Upper lobe of right lung (tissue), 1 donor: ENCODE measurements at places on chromosomes 1 and 21.

DNA sequence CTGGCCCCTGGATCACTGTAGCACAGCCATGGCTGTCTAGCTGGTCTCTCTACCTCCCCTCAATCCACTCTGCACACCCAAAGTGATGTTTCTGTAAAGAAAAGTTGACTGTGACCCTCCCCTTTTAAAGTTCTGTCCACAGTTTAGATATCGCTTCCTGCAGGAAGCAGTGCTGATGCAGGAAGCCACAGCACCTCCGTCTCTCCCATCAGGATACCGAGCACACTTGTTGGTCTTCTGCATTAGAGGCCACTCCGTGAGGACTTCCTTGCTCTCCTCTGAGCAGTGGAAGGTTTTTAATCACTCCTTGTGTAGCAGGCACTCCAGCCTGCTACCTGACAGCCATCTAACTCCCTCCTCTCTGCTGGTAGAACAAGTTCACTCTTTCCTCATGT, 69.5 kb downstream of the GADD45A start:
- peaks cover 24% of the 10 kb centered on the region for H3K4me1 ChIP-seq
- H3K4me3 ChIP-seq: no peak overlapping the region
- no peak overlapping the region for H3K27ac ChIP-seq
- H3K36me3 ChIP-seq: no peaks in the 10 kb centered on the region

- H3K27ac ChIP-seq: no peak overlapping the region
- H3K4me3 ChIP-seq: no peak overlapping the region
- no peak for DNase-seq
- H3K36me3 ChIP-seq: no peaks in the 10 kb centered on the region
- no peaks in the 10 kb centered on the region for H3K4me1 ChIP-seq
These were observed 27.3 kb upstream of the PAX7 start for GRCh38 chr1:18603212-18603852.

- no peaks in the 10 kb centered on the region for H3K4me1 ChIP-seq
- H3K27ac ChIP-seq: no peak overlapping the region
- no peaks in the 10 kb centered on the region for H3K27me3 ChIP-seq
These were observed 152.9 kb downstream of the ATP6V1G3 start for GRCh38 chr1:198387587-198387986.

DNA sequence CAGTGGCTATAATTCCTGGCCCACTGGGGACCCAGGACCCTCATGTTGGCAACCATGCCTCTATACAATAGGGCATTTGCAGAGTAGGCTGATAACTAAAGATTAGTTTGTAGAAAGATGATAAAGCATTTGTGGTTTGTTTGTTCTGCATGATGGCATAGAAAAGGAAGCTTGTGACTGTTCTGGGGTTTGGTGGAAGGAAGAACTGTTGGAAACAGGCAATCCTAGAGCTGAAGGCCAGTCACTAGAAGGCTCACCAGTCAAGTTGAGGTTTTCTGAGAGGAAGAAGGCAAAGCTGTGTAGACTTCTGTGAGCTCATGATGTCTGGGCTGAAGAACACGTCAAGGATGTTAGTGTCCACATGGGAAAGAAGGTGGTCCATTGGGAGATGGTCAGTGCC, 140.3 kb upstream of the VANGL1 start:
- no peak for DNase-seq
- H3K36me3 ChIP-seq: no peaks in the 10 kb centered on the region
- no peaks in the 10 kb centered on the region for H3K27me3 ChIP-seq
- no peaks in the 10 kb centered on the region for H3K4me1 ChIP-seq

DNA sequence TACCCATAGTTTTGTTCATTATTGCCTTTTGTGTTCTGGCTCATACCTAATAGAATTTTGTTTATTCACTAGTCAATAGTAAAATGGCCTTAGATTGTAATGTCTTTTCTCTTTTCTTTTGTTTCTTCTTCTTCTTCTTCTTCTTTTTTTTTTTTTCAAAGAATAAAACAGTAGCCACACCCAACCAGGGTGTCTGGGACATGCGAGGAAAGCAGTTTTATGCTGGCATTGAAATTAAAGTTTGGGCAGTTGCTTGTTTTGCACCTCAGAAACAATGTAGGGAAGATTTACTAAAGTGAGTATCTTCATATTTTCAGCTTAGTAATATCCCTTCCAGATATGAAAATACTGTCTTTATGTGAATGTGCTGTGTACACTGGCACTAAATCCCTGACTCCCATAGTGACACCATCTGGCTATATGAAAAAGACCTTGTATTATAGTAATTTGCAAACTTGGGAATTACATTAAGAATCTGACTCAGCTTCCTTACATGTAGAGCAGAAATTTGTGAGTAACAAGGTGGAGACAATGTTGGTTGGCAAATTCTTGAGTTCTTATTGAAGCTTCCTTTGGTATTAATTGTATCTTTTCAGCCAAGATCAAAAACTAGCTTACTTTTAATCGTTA, 24.6 kb downstream of the AGO4 start:
- no peak for DNase-seq
- no peaks in the 10 kb centered on the region for H3K4me1 ChIP-seq
- peaks cover 98% of the 10 kb centered on the region for H3K36me3 ChIP-seq

GRCh38 chr21:46130831-46131587, 24.4 kb downstream of the FTCD start:
- no peak overlapping the region for H3K4me3 ChIP-seq
- no peaks in the 10 kb centered on the region for H3K27me3 ChIP-seq
- H3K4me1 ChIP-seq: no peaks in the 10 kb centered on the region
- no peak overlapping the region for H3K27ac ChIP-seq

DNA sequence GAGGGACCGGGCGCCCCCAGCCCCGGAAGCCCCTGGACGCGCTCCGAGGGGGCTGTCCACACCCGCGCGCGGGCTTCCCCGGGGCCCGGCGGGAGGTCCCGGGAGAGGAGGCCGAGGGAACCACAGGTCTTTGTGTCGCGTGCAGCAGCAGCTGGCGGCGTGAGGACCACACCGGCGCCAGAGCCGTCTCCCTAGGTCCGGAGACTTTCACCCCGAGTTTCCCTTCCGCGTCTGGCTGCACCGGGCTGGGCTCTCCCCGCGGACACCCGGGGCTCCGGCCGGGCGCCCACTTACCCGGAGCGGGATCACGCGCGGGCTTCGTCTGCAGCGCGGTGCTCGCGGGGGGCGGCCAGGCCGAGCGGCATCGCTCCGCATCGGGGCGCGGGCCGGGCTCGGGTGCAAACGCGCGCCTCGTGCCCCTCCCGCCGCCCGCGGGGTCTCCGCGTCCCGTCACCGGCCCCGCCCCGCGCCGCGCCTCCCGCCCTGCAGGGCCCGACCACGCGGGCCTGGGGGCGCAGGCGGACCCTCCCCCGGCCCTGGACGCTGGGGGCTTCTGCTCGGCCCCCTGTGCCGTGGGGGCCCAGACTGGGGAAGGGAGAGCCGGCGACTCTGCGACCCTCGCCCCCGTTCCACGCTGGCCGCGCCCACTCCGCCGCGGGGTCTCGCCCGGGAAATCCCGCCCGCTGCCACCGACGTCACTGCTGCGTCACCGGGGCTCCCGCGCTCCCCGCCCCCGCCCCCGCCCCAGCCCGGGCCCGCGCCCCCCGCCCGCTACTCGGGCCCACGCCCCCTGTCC, at the start of gene GNG4:
TSS of gene GNG4 (minus strand) at position 417 of the 796 bp plus-strand sequence. CDS start 65,946 bp downstream, outside the sequence.
- H3K27ac ChIP-seq: no peak within 1 kb of the TSS
- no peak for DNase-seq
- no peaks in the 10 kb centered on the region for H3K36me3 ChIP-seq

DNA sequence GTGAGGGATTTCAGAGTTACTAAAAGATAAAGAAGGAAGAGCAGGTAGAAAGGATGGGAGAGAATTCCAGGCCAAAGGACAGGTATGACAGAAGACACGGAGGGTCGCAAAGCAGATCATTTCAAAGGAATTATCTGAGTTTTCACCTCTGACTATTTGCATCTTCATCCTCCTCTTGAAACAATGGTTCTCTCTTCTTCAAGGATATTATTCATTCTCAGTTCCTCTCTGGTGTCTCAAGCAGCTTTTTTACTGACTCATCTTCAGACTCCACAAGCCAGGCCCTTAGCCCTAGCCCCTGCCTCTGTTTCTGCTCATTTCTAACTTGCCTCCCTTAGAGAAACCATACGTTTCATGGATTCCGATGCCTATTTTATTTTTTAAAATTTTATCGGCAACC, 15.0 kb downstream of the DDX59 start:
- no peaks in the 10 kb centered on the region for H3K27me3 ChIP-seq
- peaks cover 52% of the 10 kb centered on the region for H3K36me3 ChIP-seq
